ENCODE measurements at places on chromosomes 4 and X. TPM values are rescaled to one million over a fixed set of nuclear protein-coding genes. Genes with fewer than 3 reads are reported as not detected.

Gene JAKMIP1
- total RNA-seq, result not detected

Gene AR
- total RNA-seq, result 7.7 TPM

Gene LDOC1
- total RNA-seq, result 52.2 TPM

Gene RRH
- 0.29 TPM for total RNA-seq

Gene CLNK
- total RNA-seq, result not detected

Gene MGAT4D
- total RNA-seq, result not detected

Gene PNMA6F
- not detected for total RNA-seq

Gene IL1RAPL1
- total RNA-seq, result 15.2 TPM

Gene ADH6
- not detected for total RNA-seq

Gene NPNT
- total RNA-seq, result 68.6 TPM

Measured in mesothelial cell of epicardium (in vitro differentiated cells).